ENCODE measurements at places on chromosomes 1 and 21. TPM values are rescaled to one million over a fixed set of nuclear protein-coding genes. Genes with fewer than 3 reads are reported as not detected.

The DOCK7 gene
- total RNA-seq: 8.8 TPM

The TTC24 gene
- not detected for total RNA-seq

The ASAP3 gene
- 6.4 TPM for total RNA-seq

The SPATA21 gene
- not detected for total RNA-seq

The RNU1-2 gene
- 3,182 TPM for total RNA-seq

The TFB2M gene
- total RNA-seq: 10.2 TPM

The LCE1B gene
- not detected for total RNA-seq

The NPHS2 gene
- total RNA-seq: not detected

The ADCY10 gene
- total RNA-seq: 1.4 TPM

The GPR37L1 gene
- not detected for total RNA-seq

The ADAMTS1 gene
- total RNA-seq: not detected

The NPR1 gene
- total RNA-seq: not detected

The LMX1A gene
- not detected for total RNA-seq

The REN gene
- total RNA-seq: not detected

The NBPF6 gene
- total RNA-seq: 0.20 TPM

The LDLRAD1 gene
- total RNA-seq: not detected

The FMO2 gene
- not detected for total RNA-seq

The APH1A gene
- total RNA-seq: 118 TPM

The TRABD2B gene
- total RNA-seq: not detected

The INSRR gene
- not detected for total RNA-seq

The HLX gene
- total RNA-seq: 0.26 TPM

The EPHB2 gene
- total RNA-seq: not detected

The SLC22A15 gene
- 0.68 TPM for total RNA-seq

The OLFML2B gene
- total RNA-seq: not detected

The SMCP gene
- total RNA-seq: not detected

The BACE2 gene
- total RNA-seq: 1.4 TPM

The ADGRB2 gene
- 1.4 TPM for total RNA-seq

The HJV gene
- total RNA-seq: not detected

The COL24A1 gene
- 0.94 TPM for total RNA-seq

The PTPRF gene
- 5.9 TPM for total RNA-seq

The RCAN3 gene
- total RNA-seq: 160 TPM

The CFAP410 gene
- 48.0 TPM for total RNA-seq

The IRF2BP2 gene
- total RNA-seq: 463 TPM

The LIN28A gene
- not detected for total RNA-seq

The MCOLN3 gene
- total RNA-seq: 5.1 TPM

The CATSPER4 gene
- not detected for total RNA-seq

The PRAMEF25 gene
- total RNA-seq: not detected
